ENCODE measurements at places on chromosomes 3 and 15. TPM values are rescaled to one million over a fixed set of nuclear protein-coding genes. Genes with fewer than 3 reads are reported as not detected.

GRCh38 chr3:72009851-72010443 is 225.0 kb upstream of the PROK2 start:
- DNase-seq, result peak; percentile 64

DNA sequence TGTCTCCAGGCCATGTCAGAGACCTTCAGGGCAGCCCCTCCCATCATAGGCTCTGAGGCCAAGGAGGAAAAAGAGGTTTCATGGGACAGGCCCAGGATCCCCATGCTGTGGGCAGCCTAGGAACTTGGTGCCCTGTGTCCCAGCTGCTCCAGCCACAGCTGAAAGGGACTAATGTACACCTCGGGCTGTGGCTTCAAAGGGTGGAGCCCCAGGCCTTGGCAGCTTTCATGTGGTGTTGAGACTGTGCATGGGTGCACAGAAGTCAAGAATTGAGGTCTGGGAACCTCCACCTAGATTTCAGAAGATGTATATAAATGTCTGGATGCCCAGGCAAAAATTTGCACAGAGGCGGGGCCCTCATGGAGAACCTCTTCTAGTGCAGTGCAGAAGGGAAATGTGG is 6.6 kb upstream of the SSR3 start:
- DNase-seq, result no peak

DNA sequence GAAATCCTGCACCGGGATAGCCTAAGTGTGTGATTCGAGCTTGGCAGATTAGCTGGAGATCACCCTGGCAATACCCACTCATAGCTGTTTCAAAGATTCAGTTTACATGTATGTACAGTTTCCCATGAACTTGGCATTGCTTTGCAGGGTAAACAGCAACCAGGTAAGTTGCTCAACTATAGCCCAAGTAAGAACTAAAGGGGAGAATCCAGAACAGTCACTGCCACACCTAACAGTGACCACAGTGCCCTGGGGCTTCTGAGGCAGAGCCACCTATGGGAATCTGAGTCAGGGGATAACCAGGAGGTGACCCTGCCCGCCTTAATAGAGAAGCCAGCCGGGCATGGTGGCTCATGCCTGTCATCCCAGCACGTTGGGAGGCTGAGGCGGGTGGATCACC is 15.9 kb downstream of the CDAN1 start:
- no peak for DNase-seq

STRIT1 gene
- total RNA-seq, result not detected

SLC27A2 gene
- total RNA-seq, result 22.5 TPM

MTMR10 gene
- total RNA-seq, result 12.5 TPM

DNA sequence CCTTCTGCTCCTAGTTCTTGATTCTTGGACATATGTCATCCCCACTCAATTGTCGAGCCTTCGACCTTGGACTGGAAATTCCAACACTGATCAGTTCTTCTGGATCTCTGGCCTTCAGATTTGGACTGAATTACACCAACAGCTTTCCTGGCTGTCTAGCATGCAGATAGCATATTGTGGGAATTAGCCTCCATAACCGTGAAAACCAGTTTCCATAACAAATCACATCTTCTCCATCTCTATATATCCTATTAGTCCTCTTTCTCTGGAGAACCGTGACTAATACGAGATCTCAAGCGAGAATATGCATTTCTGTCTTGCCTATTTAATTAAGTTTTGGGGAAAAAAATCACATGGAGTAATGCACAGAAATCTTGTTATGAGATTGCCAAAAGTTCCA is 8.8 kb upstream of the BCHE start:
- no peak for DNase-seq

DNA sequence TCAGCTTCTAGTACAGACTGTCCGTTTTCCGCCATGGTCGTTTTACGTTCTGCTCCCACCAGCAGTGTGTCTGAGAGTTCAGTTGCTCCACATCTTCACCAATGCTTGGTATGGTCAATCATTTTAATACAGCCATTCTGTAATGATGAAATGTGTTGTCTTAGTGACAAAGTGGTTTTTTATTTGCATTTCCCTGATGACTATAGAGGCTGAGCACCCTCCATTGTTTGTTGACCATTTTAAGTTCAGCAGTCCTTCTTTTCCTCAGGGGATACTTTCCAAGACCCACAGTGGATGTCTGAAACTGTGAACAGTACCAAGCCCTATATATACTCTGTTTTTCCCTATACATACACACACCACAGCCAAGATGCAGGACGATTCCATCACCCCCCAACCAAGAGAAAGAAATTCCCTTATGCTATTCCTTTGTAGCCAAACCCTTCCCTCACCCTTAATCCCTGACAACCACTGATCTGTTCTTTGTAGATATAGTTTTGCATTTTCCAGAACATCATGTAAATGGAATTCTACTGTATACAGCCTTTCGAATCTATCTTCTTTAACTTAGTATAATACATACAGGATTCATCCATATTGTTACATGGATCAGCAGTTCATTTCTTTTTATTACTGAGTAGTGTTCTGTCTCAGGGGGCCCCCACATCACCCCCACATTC is 55.9 kb downstream of the C3orf20 start:
- DNase-seq, result no peak
